Occipital lobe (tissue), 3 donors: ENCODE measurements at places on chromosomes 4 and X.

GRCh38 chrX:68511255-68511654, 12.4 kb downstream of the YIPF6 start:
- DNase-seq = no peak

DNA sequence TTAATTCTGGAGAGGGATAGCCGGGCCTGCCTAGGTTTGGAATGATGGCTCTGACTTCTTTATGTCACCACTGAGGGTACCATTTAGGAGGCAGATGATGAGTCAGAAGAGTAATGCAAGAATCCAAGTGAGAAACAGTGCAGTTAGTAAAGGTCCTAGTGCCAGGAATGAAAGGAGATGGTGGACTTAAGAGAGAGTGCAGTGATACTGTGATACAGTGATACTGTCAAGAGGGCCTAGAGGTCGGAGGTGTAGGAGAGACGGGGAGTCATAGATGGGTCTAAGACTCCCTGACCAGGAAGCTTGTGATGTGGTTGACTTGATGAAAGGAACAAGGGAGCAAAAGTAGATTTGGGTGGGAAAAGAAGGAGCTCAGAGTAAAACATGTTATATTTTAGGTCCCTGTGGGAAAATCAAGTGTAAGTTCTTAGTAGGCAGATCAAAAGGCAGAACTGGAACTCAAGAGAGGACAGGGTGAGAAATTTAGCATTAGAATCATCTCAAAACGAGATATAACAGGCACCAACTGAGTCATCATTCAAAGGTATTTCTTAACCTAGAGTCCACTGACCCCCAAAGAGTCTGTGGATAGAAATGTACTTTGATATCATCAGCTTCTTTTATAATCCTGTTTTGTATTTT, 85.0 kb downstream of the NFKB1 start:
- no peak for DNase-seq

DNA sequence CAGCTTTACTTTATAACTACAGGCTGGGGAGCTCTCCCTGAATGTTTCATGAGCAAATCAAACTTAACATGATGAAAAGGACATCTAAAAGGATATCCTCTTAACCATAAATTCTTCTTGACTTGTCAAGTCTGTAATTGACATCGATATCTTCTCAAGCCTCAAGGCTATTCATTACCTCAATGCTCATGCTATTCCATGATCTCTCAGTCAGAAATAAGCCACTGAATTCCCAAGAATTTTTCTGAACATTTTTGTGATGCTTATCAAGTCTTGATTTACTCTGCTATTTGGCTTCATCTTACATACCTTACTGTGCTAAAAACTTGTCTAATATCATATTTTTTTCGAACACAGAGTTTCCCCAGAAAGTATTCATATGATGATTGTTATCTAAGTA, 433.4 kb downstream of the PDGFC start:
- DNase-seq = no peak

DNA sequence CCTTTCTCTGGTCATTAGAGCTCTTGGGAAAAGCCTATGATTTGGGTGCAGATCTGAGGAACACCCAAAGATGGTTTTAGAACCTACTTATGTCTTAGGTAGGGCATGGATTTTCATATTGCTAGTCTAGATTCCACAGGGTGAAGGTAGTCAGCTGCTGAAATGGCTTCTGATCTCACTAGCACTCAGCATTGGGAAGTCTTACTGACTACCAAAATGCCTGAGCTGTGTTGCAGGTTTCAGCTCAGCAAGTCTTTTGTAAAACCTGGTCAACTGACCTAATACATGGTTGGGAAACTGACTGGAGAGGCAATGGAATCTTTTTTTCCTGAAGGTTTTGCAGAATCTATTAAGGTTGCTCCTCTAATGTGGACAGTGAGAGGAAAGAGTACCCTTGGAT, 136.4 kb downstream of the CCNG2 start:
- no peak for DNase-seq

- DNase-seq = no peak
Observed at GRCh38 chrX:97211070-97211469, 327.4 kb downstream of the RPA4 start.

DNA sequence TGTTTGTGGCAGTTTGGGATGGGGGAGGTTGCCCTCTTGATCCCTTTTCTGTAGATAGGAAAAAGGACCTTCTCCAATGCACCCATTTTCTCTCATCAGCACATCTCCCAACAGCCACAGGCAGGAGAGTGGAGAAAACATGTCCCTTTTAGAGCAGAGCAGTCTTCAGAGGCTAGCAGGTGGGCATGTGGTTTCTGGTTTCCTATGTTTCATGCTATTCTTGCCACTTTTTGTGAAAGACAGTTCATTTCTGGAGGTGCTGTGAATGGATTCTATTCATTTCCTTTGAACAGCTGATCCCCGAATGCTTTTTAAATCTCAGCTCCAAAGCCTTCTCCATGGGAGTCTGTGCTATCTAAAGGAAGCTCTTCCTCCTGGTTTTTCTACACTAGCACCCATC, 18.9 kb downstream of the RASL11B start:
- DNase-seq = no peak

GRCh38 chrX:39729981-39730661, 367.6 kb downstream of the BCOR start:
- no peak for DNase-seq

DNA sequence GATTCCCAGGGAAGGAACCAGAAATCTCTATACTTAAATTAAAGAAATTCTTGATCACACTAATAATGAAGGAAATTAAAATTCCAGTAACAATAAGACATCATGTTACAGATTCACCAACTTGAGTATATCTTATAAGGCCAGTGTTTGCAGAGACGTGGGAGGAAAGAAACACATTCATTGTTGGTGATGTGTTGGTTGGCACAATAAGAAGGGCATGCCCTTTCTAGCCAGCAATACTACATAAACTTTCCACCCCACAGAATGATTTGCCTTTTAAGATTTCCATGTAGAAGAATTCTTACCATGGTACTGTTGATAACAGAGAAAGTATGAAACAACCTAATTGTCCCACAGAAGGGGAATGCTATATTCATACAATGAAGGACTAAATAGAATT, 581.5 kb downstream of the STIM2 start:
- DNase-seq = no peak

GRCh38 chr4:4913628-4914027, 54.2 kb downstream of the MSX1 start:
- DNase-seq = no peak

DNA sequence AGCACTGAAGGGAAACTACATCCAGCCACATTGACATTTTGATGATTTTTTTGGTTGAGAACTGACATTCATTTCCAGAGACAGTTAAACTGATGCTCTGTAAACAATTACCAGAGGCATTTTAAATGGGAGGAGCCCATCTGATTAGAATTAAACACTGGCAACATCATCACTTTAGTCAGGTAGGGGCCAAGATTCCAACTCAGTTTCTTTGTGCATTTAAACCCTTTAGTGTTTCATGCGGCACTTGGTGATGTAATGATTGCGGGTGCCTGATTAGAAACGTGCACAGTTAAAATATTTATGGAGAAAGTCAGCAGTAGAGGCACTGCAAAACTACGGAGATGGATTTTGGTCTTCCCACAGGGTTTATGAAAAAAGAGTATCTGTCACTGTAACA, 16.1 kb downstream of the TNIP3 start:
- DNase-seq = no peak

- no peak for DNase-seq
Observed at GRCh38 chr4:95190751-95191436, 357.9 kb downstream of the UNC5C start.

- no peak for DNase-seq
Observed at GRCh38 chrX:119690921-119691716, 1.8 kb downstream of the SEPTIN6 start.

DNA sequence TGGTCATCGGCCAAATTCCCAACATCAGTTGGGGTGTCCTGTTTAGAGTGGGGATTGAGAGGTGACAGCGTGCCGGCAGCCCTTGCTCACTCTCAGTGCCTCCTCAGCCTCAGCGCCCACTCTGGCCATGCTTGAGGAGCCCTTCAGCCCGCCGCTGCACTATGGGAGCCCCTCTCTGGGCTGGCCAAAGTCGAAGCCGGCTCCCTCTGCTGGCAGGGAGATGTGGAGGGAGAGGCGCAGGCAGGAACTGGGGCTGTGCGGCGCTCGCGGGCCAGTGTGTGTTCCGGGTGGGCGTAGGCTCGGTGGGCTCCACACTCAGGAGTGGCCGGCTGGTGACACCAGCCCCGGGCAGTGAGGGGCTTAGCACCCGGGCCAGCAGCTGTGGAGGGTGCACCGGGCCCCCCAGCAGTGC, 7.1 kb upstream of the CENPU start:
- no peak for DNase-seq

- DNase-seq = no peak
Observed at GRCh38 chr4:146243141-146243882, 29.0 kb downstream of the REELD1 start.

DNA sequence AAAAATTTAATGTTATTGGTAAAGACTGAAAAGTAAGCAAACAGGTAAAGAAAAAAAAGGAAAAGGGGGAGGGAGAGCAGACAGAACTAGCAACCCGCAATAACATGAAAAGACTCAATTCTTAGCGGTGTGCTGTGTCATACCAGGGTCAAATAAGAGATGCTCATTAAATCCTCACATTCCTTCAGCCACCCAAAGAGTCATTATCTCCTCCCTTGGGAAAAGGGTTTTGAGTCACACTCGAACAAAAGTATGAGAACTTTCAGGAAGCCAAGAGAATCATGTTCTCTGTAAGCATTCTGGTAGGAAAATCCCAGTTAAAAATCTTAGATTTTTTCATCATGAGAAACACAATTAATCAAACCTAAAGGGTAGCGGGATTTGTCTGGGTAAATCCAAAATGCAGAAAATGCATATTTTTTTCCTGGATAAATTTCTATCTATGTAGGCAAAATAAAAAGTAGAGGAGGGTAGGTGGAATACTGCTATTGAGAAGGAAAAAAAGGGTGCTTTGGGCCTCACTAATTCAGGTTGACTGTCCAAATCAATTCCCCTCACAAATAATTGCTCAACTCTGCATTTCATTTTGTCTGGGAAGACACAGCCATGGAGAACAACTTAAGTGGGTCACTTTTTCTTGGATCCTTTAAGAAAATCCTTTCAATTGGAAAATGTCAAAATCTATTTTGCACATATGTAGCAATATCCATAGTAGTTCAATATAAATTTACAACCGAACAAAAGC, 23.2 kb downstream of the TNIP3 start:
- no peak for DNase-seq

GRCh38 chr4:77232653-77233052, 75.6 kb downstream of the CCNG2 start:
- DNase-seq = no peak

DNA sequence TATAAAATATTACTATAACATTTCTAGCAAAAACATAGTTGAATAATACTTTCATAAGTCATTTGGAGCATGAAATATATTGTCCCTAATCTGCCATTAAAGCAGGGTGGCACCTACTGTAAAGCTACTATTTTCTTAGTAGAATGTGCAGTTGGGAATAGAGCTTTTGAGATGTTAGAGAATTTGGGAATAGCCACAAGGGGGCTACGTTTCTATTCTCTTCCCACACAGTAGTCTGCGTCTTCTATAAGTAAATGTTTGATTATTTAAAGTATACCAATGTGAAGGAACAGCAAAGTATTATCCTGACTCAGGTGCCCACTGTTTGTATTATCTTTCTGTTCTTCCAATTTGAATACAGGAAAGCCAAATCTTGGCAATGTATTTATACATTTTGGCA, 323.2 kb upstream of the GIMD1 start:
- DNase-seq = no peak

GRCh38 chrX:15310117-15310516, 5.3 kb downstream of the ASB11 start:
- no peak for DNase-seq

- no peak for DNase-seq
Observed at GRCh38 chr4:30769093-30769492, 48.9 kb downstream of the PCDH7 start.

GRCh38 chr4:40214661-40215418, 18.0 kb downstream of the RHOH start:
- DNase-seq = no peak

GRCh38 chr4:137451172-137451825, 81.0 kb downstream of the PCDH18 start:
- no peak for DNase-seq

DNA sequence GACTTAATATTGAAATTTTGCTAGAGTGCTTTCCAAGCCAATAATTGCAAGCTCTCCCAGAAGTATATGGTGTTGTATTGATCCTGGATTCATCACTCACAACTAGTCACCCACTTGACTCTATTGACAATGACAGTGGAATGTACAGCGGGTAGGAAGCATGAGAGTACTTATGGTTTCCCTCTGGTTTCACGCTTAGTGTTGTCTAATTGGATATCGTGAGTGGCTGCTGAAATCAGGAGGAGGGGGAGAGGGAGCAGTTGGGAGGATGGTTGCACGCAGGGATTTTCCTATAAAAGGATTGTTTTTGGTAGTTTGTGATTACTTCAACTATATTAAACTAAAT, 1819.5 kb upstream of the TENM3 start:
- no peak for DNase-seq

DNA sequence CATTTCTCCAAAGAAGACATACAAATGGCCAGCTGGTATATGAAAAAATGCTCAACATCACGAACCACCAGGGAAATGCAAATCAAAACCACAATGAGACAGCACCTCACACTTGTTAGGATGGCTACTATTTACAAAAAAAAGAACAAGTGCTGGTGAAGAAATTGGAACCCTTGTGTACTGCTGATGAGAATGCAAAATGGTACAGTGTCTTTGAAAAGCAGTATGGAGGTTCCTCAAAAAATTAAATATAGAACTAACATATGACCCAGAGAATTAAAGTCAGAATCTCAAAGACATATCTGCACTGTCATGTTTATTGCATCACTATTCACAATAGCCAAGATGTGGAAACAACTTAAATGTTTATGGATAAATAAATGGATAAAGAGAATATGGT, 20.9 kb downstream of the PAGE4 start:
- DNase-seq = no peak
